Activated T-helper 17 cell treated with anti-CD3 and anti-CD28 coated beads, Interleukin-2, amount 50 U/mL, for 72 hours (primary cell): ENCODE measurements at places on chromosomes 12 and 14.

DNA sequence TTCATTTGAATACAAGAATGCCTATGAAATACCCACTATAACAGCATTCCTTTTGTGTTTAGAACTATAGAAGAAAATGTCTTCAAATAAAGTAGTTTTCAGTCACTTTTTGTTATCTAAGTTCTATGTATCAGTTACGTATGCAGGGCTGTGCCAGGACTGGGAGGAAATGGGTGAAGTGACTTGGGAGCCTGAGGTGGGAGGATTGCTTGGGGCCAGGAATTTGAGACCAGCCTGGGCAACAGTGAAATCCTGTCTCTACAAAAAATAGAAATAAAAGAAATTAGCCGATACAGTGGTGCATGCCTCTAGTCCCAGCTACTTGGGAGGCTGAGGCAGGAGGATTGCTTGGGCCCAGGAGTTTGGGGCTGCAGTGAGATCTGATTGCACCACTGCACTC, 22.9 kb upstream of the MANSC4 start:
- H3K27me3 ChIP-seq = peaks cover 6% of the 10 kb centered on the region
- ATAC-seq = no peak
- H3K4me1 ChIP-seq = peaks cover 37% of the 10 kb centered on the region
- H3K4me3 ChIP-seq = peak overlapping the region; percentile 20

- H3K36me3 ChIP-seq = no peaks in the 10 kb centered on the region
- no peaks in the 10 kb centered on the region for H3K4me1 ChIP-seq
- H3K27ac ChIP-seq = no peak overlapping the region
- peaks cover 25% of the 10 kb centered on the region for H3K27me3 ChIP-seq
- ATAC-seq = no peak
Measured at GRCh38 chr12:65306366-65307168, 28.1 kb downstream of the MSRB3 start.

- no peak overlapping the region for H3K4me3 ChIP-seq
- no peak overlapping the region for H3K27ac ChIP-seq
- peak; percentile 8 for ATAC-seq
- H3K36me3 ChIP-seq = peaks cover 85% of the 10 kb centered on the region
Measured at GRCh38 chr14:24181371-24182077, 7.1 kb downstream of the IPO4 start.

- peaks cover 11% of the 10 kb centered on the region for H3K27me3 ChIP-seq
- no peak overlapping the region for H3K4me3 ChIP-seq
- H3K4me1 ChIP-seq = no peaks in the 10 kb centered on the region
- H3K36me3 ChIP-seq = no peaks in the 10 kb centered on the region
- no peak overlapping the region for H3K27ac ChIP-seq
Measured at GRCh38 chr14:76499399-76499798, 123.5 kb downstream of the ESRRB start.

- no peak overlapping the region for H3K4me3 ChIP-seq
- peaks cover 74% of the 10 kb centered on the region for H3K36me3 ChIP-seq
- no peaks in the 10 kb centered on the region for H3K27me3 ChIP-seq
- H3K27ac ChIP-seq = peak overlapping the region; percentile 48
Measured at GRCh38 chr12:55771736-55772135, 28.8 kb downstream of the GDF11 start.

DNA sequence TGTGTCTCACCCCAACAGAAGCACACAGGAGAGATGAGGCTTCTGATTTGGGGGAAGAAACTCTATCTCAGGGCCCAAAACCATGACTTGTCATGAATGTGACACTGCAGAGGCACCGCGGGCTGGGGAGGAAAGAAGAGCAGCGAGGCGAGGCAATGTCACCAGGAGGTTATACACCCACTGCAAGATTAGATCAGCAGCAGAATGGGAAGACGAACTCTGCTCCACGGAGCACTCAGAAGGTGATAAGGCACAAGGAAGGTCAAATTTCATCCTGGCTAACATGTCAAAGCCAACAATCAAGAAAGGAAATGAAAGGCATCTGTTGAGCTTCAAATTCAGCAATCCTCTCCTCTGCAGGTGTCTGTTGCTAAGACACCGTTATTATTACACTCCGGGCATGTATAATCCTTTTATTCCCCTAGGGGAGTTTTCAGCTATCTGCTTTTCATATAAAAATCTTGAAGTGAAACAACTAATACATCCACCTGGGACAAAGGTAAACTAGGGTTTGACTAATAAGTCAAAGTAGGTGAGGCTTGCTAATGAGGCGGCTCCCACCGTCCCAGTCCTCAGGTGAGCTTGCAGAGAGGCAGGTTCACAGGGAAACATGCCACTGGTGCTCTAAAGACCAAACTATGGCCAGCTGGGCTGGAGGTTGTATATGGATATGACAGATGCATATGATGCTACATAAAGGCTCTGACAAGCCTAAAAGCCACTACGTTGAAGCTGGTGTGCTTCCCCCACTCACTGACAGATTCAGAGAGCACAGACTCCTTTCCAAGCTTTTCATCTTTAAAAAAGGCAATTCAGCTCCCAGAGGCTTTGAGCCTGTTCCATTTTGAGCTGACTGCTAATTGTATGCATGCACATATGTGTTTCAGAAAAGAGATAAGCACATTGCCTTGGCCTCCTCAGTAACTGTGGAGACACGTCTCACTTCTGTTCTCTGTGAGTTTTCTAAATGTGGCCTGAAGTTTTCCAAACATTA, 221.2 kb downstream of the NELL2 start:
- peaks cover 30% of the 10 kb centered on the region for H3K36me3 ChIP-seq
- no peak for ATAC-seq
- H3K4me3 ChIP-seq = no peak overlapping the region
- peak overlapping the region; percentile 18 for H3K27ac ChIP-seq
- H3K27me3 ChIP-seq = no peaks in the 10 kb centered on the region
- peaks cover 12% of the 10 kb centered on the region for H3K4me1 ChIP-seq

GRCh38 chr14:61560323-61560722, 135.0 kb upstream of the HIF1A start:
- H3K36me3 ChIP-seq = no peaks in the 10 kb centered on the region
- H3K4me3 ChIP-seq = peak overlapping the region; percentile 71
- no peaks in the 10 kb centered on the region for H3K27me3 ChIP-seq
- peaks cover 40% of the 10 kb centered on the region for H3K4me1 ChIP-seq
- no peak for ATAC-seq

DNA sequence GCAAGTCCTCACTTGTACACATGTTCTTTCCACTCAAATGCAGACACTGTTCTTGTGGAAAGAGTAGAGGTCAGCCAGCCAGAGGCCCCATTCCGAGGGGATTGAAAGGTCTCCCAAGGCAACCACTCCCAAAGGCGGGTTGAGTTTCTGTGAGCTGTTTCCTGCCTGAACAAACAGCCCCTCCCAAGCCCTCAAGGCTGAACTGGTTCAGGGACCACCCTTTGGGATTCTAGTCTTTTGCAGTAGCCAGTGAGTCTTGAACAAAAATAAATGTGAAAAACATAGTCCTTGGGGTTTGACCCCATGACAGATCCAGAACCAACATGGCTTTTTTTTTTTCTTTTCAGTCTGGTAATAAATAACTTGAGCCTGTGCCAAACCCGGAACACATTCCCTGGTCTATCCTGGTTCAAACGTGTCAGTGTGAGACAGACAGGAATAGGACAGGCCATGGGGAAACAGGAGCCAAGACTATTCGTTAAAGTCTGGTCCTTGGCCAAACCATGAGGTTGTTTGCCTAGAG, 17.6 kb upstream of the STK38L start:
- peaks cover 4% of the 10 kb centered on the region for H3K27me3 ChIP-seq
- no peaks in the 10 kb centered on the region for H3K4me1 ChIP-seq
- H3K27ac ChIP-seq = no peak overlapping the region

GRCh38 chr12:67504026-67504425, 144.5 kb upstream of the DYRK2 start:
- no peak overlapping the region for H3K27ac ChIP-seq
- H3K36me3 ChIP-seq = no peaks in the 10 kb centered on the region
- H3K27me3 ChIP-seq = no peaks in the 10 kb centered on the region
- H3K4me3 ChIP-seq = no peak overlapping the region

- no peak overlapping the region for H3K4me3 ChIP-seq
- no peak for ATAC-seq
- no peaks in the 10 kb centered on the region for H3K4me1 ChIP-seq
- H3K27me3 ChIP-seq = no peaks in the 10 kb centered on the region
- no peak overlapping the region for H3K27ac ChIP-seq
- no peaks in the 10 kb centered on the region for H3K36me3 ChIP-seq
Measured at GRCh38 chr12:95437565-95437964, 36.4 kb upstream of the METAP2 start.

DNA sequence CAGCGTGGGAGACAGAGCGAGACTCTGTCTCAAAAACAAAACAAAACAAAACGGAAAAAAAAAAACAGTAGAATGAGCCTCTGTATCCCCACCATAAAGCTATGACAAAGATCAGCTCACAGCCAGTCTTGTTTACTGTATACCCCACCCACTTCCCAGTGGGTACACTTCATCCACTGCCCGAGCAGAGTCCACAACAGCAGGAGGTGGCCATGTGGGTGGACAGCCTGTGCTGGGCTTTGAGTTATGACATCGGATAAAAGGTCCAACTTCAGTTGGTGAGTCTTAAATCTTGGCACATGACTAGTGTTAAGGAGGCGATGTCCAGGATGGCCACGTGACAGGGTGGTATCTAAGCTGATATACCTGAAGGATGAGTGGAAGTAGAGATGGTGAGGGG, 34.8 kb upstream of the MAPKAPK5 start:
- no peaks in the 10 kb centered on the region for H3K36me3 ChIP-seq
- no peak overlapping the region for H3K4me3 ChIP-seq
- ATAC-seq = no peak
- no peaks in the 10 kb centered on the region for H3K27me3 ChIP-seq
- H3K4me1 ChIP-seq = no peaks in the 10 kb centered on the region

- H3K27me3 ChIP-seq = peaks cover 36% of the 10 kb centered on the region
- H3K4me3 ChIP-seq = no peak overlapping the region
- ATAC-seq = no peak
- no peak overlapping the region for H3K27ac ChIP-seq
- no peaks in the 10 kb centered on the region for H3K36me3 ChIP-seq
Measured at GRCh38 chr14:95915330-95915729, 38.7 kb downstream of the TUNAR start.

DNA sequence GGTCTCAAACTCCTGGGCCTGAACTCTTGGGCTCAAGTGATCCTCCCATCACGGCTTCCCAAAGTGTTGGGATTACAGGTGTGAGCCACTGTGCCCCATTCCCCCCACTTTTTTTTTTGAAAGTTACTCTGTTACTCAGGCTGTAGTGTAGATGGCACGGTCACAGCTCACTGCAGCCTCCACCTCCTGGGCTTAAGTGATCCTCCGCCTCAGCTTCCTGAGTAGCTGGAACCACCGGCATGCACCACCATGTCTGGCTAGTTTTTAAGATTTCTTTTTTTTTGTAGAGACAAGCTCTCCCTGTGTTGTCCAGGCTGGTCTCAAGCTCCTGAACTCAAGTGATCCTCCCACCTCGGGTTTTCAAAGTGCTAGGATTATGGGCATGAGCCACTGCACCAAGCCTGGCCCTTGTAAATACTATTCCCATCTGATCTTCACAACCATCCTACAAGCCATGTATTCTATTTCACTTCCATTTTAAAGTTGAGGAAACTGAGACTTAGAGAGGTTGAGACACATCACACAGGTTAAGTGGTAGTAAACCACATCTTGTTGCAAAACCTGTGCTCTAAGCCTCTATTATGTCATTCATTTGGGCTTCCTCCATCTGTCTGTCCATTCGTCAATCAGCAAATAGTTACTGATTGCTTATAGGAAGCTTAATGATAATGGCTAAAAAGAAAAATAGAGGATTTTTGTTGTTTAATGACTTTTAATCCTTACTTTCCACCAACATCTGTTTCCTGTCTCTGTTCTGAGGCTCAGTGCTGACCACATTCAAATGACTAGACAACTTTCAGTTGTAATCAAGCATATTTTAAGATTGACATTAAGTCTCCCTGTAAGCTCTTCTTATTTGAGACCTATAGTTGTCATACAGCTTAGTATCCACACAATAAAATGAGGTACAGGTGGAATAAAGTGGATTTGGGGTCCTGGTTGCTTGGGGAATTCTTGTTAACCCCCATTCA, 9.2 kb downstream of the ASCL4 start:
- H3K36me3 ChIP-seq = no peaks in the 10 kb centered on the region
- no peak overlapping the region for H3K4me3 ChIP-seq
- H3K27me3 ChIP-seq = peaks cover 22% of the 10 kb centered on the region
- no peak overlapping the region for H3K27ac ChIP-seq

DNA sequence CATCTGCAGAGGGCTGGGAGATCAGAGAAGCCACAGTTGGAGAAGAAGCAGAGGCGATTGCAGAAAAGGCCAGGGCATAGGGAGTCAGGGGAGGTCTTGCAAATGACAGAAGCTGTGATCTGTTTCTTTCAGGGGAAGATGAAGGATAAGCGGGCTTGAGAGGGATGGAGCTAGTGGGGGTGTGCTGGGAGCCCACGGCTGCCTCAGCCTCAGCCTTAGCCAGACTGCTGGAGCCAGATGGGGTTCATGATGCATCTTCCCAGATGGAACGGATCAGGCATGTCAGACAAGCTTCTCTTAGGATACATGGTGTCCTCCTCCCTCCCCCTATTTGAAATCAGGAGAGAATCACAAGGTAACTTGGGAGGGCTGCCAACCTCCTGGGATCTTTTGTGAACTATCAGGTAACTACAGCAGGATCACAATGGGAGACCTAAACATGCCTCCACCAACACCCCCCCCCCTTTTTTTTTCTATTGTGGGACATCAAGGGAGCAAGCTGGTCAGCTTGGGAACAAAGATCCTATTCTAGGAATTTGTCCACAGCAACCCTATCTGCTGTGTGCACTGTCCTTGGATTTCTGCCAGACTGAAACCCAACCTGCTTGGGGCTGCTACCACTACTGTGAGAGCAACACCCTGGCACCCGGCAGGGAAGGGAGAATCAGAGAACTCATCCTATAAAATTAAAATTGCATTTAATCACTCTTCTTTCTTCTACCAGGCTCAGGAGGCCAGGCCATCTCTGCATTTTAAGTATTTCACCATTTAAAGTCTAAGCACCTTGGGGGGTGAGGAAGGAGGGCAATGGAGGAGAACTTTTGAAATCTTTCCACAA, 10.7 kb upstream of the ATP2A2 start:
- no peak for ATAC-seq
- no peak overlapping the region for H3K27ac ChIP-seq
- H3K27me3 ChIP-seq = peaks cover 3% of the 10 kb centered on the region
- no peaks in the 10 kb centered on the region for H3K36me3 ChIP-seq
- no peak overlapping the region for H3K4me3 ChIP-seq

- ATAC-seq = no peak
- H3K4me1 ChIP-seq = no peaks in the 10 kb centered on the region
- no peaks in the 10 kb centered on the region for H3K27me3 ChIP-seq
- H3K27ac ChIP-seq = no peak overlapping the region
Measured at GRCh38 chr14:42855085-42855484, 1248.4 kb downstream of the LRFN5 start.

- ATAC-seq = no peak
- H3K4me3 ChIP-seq = no peak overlapping the region
- H3K27ac ChIP-seq = no peak overlapping the region
- no peaks in the 10 kb centered on the region for H3K4me1 ChIP-seq
- H3K36me3 ChIP-seq = no peaks in the 10 kb centered on the region
- H3K27me3 ChIP-seq = no peaks in the 10 kb centered on the region
Measured at GRCh38 chr12:88591343-88591742, 11.1 kb upstream of the KITLG start.

- H3K27me3 ChIP-seq = no peaks in the 10 kb centered on the region
- H3K4me3 ChIP-seq = no peak overlapping the region
- H3K27ac ChIP-seq = no peak overlapping the region
- no peaks in the 10 kb centered on the region for H3K36me3 ChIP-seq
- ATAC-seq = no peak
Measured at GRCh38 chr12:77723308-77723707, 107.4 kb upstream of the NAV3 start.
